ENCODE measurements at places on chromosomes 7 and 10. TPM values are rescaled to one million over a fixed set of nuclear protein-coding genes. Genes with fewer than 3 reads are reported as not detected.

Gene FAM131B
- 0.97 TPM for total RNA-seq

Gene FKBP9
- total RNA-seq: 0.35 TPM

Gene CUZD1
- 4.1 TPM for total RNA-seq

Gene CALHM1
- total RNA-seq: not detected

Gene SKIDA1
- 0.73 TPM for total RNA-seq

Gene VENTX
- total RNA-seq: not detected

Gene H2BK1
- 6.9 TPM for total RNA-seq

Gene PTER
- total RNA-seq: 26.5 TPM

Gene CYP2C8
- total RNA-seq: not detected

Gene DHX32
- 8.0 TPM for total RNA-seq

Gene PHYH
- 8.7 TPM for total RNA-seq

Gene IPMK
- total RNA-seq: 6.5 TPM

Gene FRAT1
- total RNA-seq: 20.2 TPM

Gene GIMAP6
- total RNA-seq: 158 TPM

Gene CYP3A4
- not detected for total RNA-seq

Gene PPP1R17
- not detected for total RNA-seq

Gene CALML3
- total RNA-seq: not detected

Gene OIT3
- 0.20 TPM for total RNA-seq

Gene HTR5A
- total RNA-seq: not detected

Gene CYP2C19
- not detected for total RNA-seq

Gene TACR2
- 0.19 TPM for total RNA-seq

Gene KCND2
- total RNA-seq: not detected

Gene ABCC2
- total RNA-seq: 6.5 TPM

Gene LRRC61
- total RNA-seq: 12.8 TPM

Gene IFIT1B
- not detected for total RNA-seq

Gene KLLN
- total RNA-seq: 1.3 TPM

Gene TMEM184A
- not detected for total RNA-seq

Gene ARHGEF5
- total RNA-seq: 9.0 TPM

Gene RADIL
- total RNA-seq: not detected

Gene ASIC3
- total RNA-seq: 10.6 TPM

Gene GALNT17
- not detected for total RNA-seq

Gene TAS2R41
- 0.61 TPM for total RNA-seq

Gene PRSS1
- total RNA-seq: 0.44 TPM

Gene NCF1
- total RNA-seq: 6.8 TPM

Gene GPR37
- total RNA-seq: not detected

Gene BUD31
- 60.0 TPM for total RNA-seq

Gene OR9A4
- not detected for total RNA-seq

Gene RASA4B
- 15.8 TPM for total RNA-seq

Gene GIMAP1
- total RNA-seq: 97.6 TPM

Gene C10orf53
- not detected for total RNA-seq

Gene TMEM196
- total RNA-seq: not detected

Gene ADCY1
- total RNA-seq: not detected
